ENCODE measurements at places on chromosomes 11 and 22.

- DNase-seq = no peak
These were observed 41.1 kb downstream of the SEZ6L start for GRCh38 chr22:26210334-26210733.

- DNase-seq = no peak
These were observed 131.0 kb downstream of the TBC1D22A start for GRCh38 chr22:46893281-46894020.

DNA sequence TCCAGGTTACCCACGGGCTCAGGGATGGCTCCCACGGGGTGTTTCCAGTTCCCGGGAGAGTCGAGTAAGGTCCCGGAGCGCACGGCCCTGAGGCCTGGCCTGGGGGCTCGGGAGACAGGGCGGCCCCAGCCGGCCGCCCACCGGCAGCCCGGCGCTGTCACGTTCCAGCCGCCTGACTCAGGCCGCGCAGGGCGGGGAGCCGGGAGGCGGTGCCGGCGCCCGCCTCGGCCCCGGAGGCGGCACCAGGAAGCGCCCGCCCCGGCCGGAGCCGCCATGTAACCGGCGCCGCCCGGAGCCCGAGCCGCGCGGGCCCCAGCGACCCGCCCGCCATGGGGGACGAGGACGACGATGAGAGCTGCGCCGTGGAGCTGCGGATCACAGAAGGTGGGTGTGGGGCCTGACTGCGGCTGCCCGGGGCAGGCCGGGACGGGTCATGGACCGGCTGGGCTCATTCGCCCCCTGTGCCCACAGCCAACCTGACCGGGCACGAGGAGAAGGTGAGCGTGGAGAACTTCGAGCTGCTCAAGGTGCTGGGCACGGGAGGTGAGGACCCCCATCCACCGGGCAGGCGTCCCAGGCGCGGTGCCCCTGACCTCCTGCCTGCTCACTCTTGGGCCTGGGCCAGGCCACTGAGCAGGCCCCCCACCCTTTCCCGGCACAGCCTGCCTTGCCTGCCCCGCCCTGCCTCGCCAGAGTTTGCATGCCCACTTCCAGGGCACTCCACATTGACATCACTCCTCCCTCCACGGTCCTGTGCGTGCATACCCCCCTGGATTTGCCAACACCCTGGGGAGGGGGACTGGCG, at the start of gene RPS6KA4:
RPS6KA4 (plus strand) TSS at position 256 of the 805 bp plus-strand sequence; CDS start at position 330, 74 bp downstream.
- peak; percentile 82 for DNase-seq

- no peak for DNase-seq
These were observed 8.6 kb downstream of the REXO2 start for GRCh38 chr11:114447892-114448291.

DNA sequence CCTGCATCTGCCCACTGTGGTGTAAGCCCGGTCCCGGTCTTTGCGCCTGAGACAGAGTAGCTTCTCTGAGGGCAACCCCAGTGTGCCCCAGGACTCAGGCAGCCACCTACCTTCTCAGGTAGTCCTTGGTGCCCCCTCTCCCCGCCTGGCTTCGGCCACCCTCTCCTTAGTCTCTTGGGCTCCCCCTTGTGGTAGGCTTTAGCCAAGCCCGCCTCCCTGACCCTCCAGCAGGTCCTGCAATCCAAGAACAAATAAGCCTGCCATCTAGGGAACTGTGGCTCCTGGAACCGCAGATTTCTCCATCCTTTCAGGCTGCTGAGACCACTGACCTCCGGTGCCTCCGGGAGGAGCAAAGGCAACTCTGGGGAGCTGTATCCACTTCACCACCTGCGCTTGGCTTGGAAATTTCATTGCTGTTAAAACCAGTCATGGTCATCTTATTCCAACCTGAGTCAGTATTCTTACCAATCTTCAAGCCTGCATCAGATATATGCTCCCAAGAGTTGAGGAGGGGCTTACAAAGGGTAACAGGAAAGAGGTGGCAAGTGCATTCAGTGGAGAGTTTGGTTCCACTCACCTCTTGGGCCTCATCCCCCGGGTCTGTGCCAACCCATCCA, 52.8 kb upstream of the TENM4 start:
- peak; percentile 71 for DNase-seq

DNA sequence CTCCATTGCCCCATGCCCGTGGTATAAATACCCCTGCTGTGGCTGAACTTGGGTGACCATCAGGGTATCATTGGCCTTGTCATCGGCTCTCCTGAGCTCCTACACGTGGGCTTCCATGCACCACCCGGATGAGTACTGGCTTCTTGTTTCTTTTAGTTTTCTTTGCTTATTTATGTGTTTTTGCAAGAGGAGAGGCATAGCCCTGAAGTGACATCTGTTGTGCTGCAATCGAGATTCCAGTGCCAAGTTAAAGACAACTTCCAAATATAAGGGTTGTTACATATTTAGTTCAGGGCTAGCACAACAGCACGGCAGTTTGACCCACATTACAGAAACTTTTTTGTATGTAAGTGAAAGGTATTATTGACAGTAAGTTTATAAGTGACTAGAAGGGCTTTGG, 1087.1 kb downstream of the TBC1D22A start:
- DNase-seq = no peak

- no peak for DNase-seq
These were observed 56.1 kb upstream of the SLC22A12 start for GRCh38 chr11:64534950-64535349.

GRCh38 chr11:46391186-46391577, 394 bp downstream of the CHRM4 start:
- DNase-seq = no peak

DNA sequence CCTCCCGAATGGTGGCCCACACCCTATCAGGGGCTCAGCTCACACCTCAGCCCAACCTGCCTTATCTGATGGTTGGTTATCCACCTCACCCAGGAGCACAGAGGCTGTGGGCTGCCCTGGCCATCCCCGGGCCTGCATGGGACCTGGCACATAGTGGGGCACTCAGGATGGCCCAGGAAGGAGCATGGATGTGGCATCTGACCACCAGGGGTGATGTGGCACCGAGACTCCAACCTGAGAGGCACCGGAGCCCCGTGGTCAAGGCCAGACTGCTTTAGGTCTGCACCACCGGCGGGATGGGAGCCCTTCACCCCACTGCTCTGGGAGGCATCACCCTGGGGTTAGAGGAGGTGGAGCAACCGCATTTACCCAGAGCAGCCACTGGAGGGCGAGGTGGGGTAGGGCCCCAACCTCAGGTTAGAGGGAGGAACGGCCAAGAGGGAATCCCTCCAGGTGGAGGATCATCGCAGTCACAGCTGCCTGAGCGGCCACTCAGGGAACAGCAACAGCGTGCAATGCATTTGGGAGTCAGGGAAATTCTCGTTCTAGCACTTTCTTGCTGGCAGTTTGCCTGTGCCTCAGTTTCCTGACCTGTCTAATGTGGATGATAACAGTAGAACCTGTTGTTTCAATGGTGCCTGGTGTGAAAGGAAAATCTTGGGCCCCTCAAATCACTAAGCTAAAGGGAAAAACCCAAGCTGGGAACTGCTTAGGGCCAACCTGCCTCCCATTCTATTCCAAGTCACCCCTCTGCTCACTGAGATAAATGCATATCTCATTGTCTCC, 52.9 kb upstream of the CARS1 start:
- peak; percentile 71 for DNase-seq

GRCh38 chr11:57421805-57422204, 5.1 kb downstream of the SLC43A3 start:
- no peak for DNase-seq

GRCh38 chr11:61598886-61599868, 18.3 kb upstream of the SYT7 start:
- no peak for DNase-seq

- DNase-seq = no peak
These were observed 6.1 kb downstream of the ARHGAP8 start for GRCh38 chr22:44758344-44758973.

GRCh38 chr22:42831712-42832111, 25.4 kb downstream of the ARFGAP3 start:
- no peak for DNase-seq

GRCh38 chr11:119126675-119127268, 5.4 kb downstream of the HINFP start:
- DNase-seq = no peak

DNA sequence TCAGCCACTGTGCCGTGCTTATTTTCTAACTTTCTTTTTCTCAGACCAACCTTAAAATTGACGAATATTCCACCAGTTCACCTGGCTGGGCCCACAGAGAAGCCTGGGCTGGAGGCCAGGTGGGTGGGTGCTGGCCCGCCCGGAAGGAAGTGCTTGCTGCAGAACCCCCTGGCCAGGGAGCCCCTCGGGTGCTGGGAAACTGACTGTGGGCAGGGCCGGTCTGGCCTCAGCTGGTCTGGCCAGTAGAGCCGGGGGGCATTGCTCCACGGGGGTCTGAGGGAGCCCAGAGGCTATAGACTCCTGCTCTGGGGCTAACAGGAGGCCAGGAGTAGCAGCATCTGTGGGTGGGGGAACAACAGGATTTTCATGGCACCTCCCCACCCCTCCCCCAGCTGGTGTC, 6.8 kb upstream of the CHID1 start:
- no peak for DNase-seq

GRCh38 chr11:19766206-19766605, 53.6 kb downstream of the NAV2 start:
- DNase-seq = no peak

DNA sequence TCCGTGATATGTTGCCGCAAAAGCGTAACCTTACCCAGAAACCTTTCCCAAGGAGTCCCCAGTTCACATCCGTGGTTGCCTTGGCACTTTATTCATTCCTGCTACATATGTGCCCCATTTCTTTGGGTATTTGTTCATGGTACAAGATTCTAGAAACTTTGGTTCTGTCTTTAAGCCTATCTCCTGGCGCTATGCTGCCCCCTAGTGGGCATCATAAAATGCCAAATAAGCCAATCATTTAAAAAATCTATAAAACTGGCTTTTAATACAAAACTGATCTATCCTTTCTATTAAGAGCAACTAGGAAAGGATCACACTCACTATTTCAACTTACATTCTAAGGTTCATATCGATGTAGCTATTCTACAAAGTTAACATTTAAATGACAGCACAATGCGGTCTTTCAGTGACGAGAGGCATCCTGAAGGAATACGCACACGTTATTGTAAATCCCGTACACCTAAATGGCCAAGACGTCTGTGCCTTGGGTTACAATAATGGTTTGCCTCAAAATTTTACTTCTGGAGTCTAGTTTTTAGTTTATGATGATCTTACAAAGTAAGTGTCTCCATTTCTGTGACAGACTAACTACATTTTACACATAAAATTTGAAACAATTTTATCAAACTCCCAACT, 16.2 kb downstream of the PIWIL3 start:
- peak; percentile 25 for DNase-seq

DNA sequence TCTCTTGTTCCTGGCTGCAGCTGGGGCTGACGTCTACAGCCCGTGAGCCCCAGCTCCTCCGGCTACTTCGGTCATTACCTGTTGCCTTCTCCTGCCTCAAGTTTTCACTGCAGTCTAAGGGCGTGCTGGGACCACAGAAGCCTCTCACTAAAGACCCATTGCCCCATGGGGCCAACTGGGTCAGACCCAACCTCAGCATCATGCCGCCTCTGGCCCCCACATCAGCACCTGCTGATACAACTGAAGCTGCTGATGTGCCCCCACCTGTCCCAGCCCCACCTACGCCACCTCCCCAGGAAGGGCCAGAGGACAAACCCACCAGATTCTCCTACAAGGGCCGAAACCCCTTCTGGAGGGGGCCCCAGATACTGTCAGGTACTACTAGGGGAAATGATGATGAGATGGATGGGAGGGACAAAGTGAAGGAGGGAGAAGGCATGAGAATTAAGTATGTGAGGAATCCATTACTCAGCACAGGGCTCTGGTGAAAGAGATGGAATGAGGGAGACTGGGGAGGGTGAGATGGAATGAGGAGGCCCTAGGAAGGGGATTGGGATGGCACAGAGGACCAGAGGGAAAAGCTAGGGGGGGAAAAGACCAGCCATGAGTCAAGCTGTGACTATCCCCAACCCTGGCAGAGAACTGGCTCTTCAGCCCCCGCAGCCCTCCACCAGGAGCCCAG, 5.1 kb downstream of the C11orf42 start:
- DNase-seq = no peak

GRCh38 chr11:96361778-96362177, 18.8 kb upstream of the MAML2 start:
- no peak for DNase-seq

GRCh38 chr11:123616505-123617198, 37.8 kb downstream of the SCN3B start:
- no peak for DNase-seq

DNA sequence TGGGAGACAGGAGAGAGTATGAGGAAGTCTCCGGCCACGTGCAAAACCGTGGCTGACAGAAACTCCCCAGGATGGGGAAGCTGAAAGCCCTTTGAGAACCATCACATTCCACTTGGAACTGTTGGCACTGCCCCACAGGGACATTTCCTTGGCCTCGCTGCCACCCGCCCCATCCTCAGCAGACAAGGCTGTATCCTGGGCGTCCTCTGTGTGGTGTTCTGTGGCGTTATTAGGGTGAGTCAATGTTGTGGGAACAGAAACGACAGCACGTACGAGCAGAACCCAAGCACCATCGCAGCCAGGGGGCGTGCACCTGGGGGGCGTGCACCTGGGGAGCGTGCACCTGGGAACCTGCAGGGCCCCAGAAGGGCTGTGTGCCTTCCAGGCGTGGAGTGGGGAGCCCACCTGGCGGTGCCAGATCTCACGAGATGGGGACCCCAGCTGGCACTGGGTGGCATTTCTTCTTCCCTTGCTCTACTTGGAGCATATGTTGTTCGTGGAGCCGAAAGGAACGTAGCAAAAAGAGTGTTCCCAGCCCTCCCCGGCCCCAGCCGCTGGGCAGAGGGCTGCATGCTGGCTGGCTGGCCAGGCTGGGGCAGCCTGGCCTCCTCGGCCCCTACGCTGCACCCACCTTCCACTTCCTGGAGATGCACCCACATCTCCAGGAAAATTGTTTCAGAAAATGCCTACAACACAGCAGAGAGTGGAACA, 35.4 kb downstream of the NFAM1 start:
- DNase-seq = peak; percentile 67

DNA sequence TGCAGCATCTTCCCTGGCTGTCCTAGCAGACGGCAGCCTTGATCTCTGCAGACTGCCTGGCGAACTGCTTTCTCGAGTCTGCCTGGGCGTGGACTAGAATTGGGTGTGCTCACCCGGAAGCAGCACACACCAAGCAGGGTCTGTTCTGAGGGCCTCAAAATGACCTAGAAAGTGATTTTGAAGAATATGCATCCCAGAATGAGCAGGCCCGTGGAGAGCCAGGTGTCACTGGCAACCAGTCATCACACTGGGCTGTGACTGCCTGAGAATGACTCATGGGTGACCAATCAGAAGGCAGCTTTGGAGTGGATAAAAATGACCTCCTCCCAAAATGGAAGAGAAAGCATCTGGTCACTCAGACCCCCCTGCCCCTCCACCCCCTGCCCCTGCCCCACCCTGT, 114.9 kb upstream of the NECTIN1 start:
- no peak for DNase-seq

- no peak for DNase-seq
These were observed 238.4 kb downstream of the BUD13 start for GRCh38 chr11:116534270-116534975.

Measured in germinal center (tissue), 1 donor.